CD4-positive, CD25-positive, alpha-beta regulatory T cell (primary cell): ENCODE measurements at places on chromosomes 7 and 10.

GRCh38 chr10:50990568-50991455, 83.5 kb upstream of the PRKG1 start:
- H3K27me3 ChIP-seq, result peaks cover 35% of the 10 kb centered on the region
- H3K4me1 ChIP-seq, result peaks cover 3% of the 10 kb centered on the region
- no peaks in the 10 kb centered on the region for H3K36me3 ChIP-seq
- no peak for DNase-seq
- H3K27ac ChIP-seq, result no peak overlapping the region

DNA sequence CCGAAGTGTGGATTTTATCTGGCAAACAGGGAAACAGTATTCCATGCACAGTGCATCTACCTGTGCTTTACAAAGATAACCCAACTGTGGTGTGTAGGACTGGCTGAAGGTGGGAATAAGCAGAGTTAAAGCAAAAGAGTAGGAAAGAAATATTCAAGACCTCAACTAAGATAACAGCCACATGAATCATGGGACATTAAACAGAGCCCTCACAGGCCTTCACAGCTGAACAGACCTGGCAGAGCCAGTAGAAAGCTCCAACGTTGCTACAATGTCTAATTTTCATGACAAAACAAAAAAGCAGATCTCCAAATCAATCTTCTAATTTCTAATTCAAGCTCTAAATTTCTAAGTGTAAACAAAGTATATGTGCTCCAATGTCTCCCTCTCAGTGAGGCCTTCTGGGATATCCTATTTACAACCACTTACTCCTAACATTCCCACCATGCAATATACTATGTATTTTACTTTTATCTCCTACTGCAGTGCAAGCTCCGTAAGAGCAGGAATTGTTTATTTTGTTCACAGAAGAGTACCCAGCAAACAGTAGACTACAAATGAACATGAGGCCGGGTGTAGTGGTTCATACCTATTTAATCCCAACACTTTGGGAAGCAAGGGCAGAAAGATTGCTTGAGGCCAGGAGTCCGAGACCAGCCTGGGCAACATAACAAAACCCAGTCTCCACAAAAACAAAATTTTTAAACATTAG, 63.5 kb downstream of the UBE2H start:
- no peak for DNase-seq
- peaks cover 5% of the 10 kb centered on the region for H3K4me1 ChIP-seq
- H3K4me3 ChIP-seq, result no peak overlapping the region
- no peaks in the 10 kb centered on the region for H3K27me3 ChIP-seq

DNA sequence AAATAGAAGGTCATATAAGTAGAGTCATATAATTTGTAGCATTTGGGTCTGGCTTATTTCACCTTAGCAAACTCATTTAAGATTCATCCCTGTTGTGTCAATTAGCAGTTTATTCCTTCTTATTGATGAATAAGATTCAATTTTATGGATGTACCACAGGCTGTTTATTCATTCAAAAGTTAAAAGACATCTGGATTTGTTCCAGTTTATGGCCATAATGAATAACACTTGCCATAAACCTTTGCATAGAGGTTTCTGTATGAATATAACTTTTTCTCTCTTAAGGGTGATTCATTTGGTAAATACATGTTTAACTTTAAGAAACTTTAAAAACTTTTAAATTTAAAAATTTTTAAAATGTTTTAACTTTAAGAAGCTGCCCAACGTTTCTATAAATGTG, 66.4 kb downstream of the CPED1 start:
- no peak for DNase-seq
- H3K36me3 ChIP-seq, result no peaks in the 10 kb centered on the region
- H3K4me3 ChIP-seq, result no peak overlapping the region
- no peaks in the 10 kb centered on the region for H3K4me1 ChIP-seq

- no peak overlapping the region for H3K27ac ChIP-seq
- no peak overlapping the region for H3K4me3 ChIP-seq
- DNase-seq, result no peak
- H3K27me3 ChIP-seq, result no peaks in the 10 kb centered on the region
Observed at GRCh38 chr10:34635111-34635510, 180.0 kb downstream of the PARD3 start.
